ENCODE measurements at places on chromosomes 13 and 19.

- DNase-seq, result no peak
Observed at GRCh38 chr13:60312851-60313505, 84.0 kb upstream of the TDRD3 start.

DNA sequence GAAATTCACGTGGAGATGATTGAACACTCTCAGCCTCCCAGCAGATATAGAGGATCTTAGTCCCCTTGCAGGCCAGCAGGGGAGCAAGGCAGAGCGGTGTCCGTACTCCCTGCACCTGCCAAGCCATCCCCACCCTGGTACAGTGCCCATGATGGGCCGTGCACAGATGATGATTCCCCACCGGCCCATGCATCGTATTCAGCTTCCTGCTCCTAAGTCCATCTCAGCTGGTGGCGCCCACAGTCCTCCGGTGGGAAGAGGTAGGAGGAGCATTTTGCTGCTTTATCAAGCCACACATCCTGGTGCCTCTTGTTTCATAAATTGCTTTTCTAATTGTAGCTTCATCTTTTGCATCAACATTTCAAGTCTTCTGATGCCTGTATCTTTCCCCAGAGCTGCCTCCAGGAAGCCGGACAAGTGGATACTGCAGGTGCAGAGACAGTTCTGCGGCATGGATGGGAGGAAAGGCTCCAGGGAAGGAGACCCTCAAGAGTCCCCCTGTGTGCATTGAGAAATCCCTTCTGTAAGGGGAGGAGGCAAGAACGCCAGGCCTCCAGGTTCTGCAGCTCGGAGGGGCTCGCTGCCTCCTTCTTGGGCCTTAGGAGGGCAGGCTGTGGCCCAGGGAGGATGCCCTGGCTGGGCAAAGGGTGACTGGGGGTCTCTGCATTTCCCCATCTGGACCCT is 55.3 kb downstream of the F2RL3 start:
- no peak for DNase-seq

GRCh38 chr19:19348266-19348665 is 27.6 kb downstream of the MAU2 start:
- DNase-seq, result no peak

DNA sequence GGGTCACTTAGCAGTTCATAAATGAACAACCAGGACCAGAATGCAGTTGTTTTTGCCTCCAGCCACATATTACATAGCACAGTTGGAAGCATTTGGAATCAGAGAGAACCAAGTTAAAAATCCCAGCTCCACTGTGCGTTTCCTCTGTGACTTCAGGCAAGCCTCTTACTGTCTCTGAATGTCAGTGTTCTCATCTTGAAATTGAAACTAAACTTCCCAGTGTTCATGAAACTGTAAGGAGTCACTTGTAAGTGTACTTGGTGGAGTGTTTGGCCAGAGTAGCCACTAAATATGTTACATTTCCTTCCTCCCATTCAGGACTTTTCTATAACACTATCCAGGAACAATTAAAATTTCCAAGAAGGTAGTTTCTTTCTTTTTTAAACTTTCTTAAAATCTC is 276.8 kb downstream of the KCNRG start:
- DNase-seq, result no peak

DNA sequence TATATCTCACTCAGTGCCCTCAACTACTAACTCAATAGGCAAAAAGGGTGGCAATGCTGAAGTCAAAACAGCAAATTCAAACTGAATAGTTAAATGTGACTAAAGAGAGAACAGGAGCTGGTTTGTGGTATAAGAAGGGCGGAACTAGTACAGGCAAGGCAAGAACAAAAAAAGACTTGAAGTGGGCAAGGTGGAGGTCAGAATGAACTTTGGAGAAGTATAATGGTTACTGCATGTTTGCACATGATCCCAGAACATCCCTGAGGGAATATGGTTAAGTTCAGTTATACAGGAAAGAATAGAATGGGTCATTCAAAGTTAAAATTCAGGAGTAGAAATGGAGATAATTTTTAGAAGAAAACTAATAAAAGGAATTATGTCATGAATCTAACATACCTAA is 85.5 kb downstream of the DIAPH3 start:
- no peak for DNase-seq

DNA sequence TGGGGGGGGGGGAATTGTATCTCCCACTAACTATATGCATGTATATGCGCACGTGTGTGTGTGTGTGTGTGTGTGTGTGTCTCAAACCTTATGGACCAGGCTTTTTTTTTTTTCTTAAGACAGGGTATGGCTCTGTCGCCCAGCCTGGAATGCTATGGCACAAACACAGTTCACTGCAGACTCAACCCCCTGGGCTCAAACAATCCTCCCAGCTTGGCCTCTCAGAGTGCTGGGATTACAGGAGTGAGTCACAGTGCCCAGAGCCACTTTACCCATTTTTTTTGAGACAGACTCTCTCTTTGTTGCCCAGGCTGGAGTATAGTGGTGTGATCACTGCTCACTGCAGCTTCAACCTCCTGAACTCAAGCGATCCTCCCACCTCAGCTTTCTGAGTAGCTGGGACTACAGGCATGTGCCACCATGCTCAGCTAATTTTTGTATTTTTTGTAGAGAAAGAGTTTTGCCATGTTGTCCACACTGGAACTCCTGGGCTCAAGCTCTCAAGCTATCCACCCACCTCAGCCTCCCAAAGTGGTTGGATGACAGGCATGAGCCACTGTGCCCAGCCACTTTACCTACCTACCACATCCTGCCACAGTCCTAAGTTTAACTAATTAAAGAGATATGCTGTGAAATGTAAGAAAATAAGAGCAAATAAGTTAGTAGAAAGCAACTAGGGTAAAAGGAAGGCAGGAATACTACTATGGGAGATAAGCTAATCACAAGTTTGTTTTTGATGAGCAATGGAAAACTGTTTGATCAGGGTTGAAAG is 2.4 kb downstream of the ZMYM5 start:
- peak; percentile 43 for DNase-seq

DNA sequence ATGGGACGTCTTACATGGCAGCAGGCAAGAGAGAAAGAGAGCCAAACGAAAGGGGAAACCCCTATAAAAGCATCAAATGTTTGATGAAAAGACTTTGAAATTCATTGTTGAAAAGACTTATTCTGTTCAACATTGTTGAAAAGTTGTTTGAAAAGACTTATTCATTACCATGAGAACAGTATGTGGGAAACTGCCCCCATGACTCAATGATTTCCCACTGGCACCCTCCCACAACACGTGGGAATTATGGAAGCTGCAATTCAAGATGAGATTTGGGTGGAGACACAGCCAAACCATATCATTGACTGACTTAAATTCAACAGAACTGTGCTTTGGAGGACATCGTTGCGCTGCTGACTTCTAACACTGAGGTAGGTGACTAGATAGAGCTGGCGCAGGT is 48.0 kb upstream of the RCBTB2 start:
- DNase-seq, result no peak

GRCh38 chr19:15441317-15441716 is 8.4 kb downstream of the WIZ start:
- DNase-seq, result peak; percentile 35

DNA sequence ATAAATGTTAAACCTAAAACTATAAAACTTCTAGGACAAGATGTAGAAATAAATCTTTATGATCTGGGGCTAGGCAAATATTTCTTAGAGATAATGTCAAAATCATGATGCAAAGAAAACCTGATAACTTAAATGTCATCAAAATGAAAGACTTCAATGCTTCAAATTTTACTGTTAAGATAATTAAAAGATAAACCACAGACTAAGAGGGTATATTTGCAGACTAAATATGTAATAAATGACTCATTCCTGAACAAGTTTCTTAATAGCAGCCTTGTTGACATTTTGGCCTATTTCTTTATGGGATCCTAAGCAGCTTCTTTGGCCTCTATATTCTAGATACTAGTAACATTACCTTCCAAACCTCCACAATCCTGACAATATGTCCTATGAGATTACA is 2878.3 kb upstream of the PCDH20 start:
- DNase-seq, result no peak

GRCh38 chr19:18123819-18124218 is 26.2 kb downstream of the MAST3 start:
- DNase-seq, result no peak

GRCh38 chr13:24625870-24626849 is 54.0 kb upstream of the ATP12A start:
- DNase-seq, result peak; percentile 68

DNA sequence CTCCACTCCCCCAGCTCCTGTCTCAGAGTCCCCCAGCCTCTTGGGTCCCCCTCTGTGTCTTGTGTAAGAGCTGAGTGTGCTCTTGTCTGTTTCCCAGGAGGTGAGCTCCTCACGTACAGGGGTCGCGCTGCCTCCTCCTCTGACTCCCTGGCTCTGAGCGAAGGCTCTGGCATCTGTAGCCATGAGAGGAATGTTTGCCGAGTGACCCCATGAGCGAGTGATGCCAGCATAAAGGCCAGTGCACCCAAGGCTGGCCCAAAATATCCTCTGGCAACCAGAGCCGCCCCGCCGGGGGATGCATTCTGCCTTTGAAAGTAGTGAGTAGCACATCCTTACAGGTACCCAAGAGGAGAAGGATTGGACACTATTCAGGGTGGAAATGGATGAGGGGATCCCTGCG is 26.2 kb upstream of the C19orf12 start:
- no peak for DNase-seq

DNA sequence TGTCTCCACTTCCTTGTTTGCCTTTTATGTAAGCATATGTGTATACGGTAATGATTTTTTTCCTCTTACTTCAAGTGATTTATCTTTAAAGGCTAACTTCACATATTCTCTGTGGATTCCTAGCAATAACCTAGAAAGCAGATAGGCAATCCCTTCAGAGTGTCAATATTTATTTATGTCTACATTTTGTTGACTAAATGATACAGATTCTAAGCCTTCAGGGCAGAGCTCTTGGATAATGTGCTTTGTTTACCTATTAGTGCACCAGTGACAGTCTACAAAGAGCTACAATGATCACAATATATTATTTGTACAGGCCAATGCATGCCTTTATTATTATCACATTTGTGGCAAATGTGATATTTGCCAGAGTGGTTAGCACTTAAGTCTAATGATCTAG is 406.2 kb downstream of the EFNB2 start:
- DNase-seq, result no peak

- no peak for DNase-seq
Observed at GRCh38 chr19:30014770-30015169, 72.7 kb downstream of the URI1 start.

- DNase-seq, result no peak
Observed at GRCh38 chr19:6707658-6708018, 12.8 kb downstream of the C3 start.

DNA sequence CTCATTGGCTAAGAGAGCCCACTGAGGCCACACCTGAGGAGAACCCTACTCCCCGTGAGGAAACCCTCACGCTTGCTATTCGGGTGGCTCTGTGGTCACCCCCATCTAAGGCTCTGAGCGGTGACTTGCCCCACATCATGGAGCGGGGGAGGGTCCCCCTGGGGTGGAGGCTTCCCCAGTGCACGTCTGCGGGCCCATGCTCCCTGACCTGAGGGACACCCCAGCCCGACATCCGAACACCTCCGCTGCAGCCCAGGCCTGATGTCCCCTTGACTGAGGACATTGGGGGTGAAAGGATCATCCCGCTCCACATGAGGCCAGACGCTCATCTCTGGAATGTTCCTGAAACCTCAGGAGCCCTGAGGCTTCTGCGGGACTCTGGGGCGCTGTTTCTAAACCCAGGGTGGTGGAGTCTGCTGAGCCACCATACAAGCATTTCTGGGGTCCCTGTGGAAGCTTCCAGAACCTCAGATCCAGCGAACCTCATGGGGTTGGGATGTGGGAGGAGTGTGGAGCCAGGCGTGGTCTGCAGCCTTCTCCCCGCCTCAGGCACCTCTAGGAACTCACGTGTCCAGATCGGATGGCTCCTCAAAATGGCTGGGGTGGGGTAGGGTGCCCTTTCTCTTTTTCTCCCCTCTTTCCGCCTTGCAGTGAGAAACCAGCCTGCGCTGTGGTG is 19.9 kb downstream of the TMED1 start:
- DNase-seq, result no peak

- DNase-seq, result peak; percentile 26
Observed at GRCh38 chr19:56141417-56141993, 418 bp downstream of the ZNF444 start.

- DNase-seq, result no peak
Observed at GRCh38 chr13:31224174-31224669, 24.4 kb downstream of the B3GLCT start.

- no peak for DNase-seq
Observed at GRCh38 chr19:17560205-17560595, 4.8 kb downstream of the COLGALT1 start.

DNA sequence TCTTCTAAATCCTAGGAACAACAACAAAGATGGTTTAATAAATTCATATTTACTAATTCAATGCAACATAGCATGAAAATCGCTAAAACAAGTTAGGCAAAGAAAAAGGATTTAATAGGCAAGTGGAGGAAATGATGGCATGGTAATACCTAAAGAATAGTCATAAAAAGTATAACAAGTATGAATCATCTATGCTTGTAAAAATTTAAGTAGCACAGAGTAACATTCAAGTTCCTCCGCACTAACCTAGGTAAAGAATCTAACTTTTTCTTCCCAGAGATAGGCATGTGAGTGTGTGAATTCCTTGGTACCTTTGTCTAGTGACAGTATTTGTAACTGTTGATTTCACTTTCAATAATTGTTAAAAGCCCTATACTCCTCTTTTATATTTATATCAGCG is 42.6 kb downstream of the RCBTB2 start:
- no peak for DNase-seq

- peak; percentile 47 for DNase-seq
Observed at GRCh38 chr19:33292595-33293254, 9.6 kb downstream of the CEBPA start.

GRCh38 chr13:65911546-65912193 is 1318.5 kb downstream of the PCDH9 start:
- no peak for DNase-seq

DNA sequence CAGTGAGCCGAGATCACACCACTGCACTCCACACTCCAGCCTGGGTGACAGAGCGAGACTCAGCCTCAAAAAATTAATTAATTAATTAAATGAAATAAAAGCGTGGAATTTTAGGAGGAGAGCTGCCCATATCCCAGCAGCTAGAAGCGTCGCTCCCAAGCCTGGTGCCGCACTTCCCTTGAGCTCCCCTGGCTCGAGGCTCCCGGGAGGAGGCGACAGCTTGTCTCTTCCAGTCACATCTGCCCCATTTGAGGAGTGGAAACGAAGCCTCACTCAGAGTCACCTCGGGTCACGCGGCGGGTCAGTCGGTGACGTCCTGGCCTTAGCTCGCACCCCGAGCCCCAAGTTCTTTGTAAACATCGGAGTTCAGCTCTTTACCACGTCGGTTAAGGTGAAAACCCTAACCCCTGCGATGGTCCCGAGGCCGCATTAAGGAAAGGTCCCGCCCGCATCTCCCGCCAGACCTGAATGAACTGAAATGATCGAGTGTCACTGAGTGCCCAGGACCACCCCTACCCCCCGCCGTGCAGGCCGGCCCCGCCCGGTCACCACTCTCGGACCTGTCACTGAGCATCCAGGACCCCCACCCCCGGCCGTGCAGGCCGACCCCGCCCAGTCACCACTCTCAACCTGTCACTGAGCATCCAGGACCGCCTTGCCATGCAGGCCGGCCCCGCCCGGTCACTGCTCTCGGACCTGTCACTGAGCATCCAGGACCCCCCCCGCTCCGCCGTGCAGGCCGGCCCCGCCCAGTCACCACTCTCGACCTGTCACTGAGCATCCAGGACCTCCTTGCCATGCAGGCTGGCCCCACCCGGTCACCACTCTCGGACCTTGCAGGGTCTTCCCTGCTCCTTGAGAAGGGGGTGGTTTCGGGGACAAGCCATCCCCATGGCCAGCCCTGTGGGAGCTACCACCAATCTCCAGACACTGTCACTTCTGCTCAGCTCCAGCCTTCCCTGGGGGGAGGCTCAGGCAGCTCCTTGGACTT is 176.9 kb downstream of the KDM4B start:
- no peak for DNase-seq

GRCh38 chr19:2983351-2984214 is 6.2 kb downstream of the TLE6 start:
- DNase-seq, result peak; percentile 88

All from NB4 (cell line).